Naive thymus-derived CD8-positive, alpha-beta T cell (primary cell): ENCODE measurements at places on chromosomes 12 and 14. TPM values are rescaled to one million over a fixed set of nuclear protein-coding genes. Genes with fewer than 3 reads are reported as not detected.

The KRT77 gene
- not detected for total RNA-seq

The PRICKLE1 gene
- total RNA-seq, result 1.7 TPM

The KLRC3 gene
- 3.2 TPM for total RNA-seq

The SCNN1A gene
- 4.7 TPM for total RNA-seq

The CCDC196 gene
- not detected for total RNA-seq

The TCL1A gene
- 22.2 TPM for total RNA-seq

The CFAP73 gene
- total RNA-seq, result 0.39 TPM

The ACVRL1 gene
- total RNA-seq, result not detected

The MORN3 gene
- 13.3 TPM for total RNA-seq

The PPP1CC gene
- 127 TPM for total RNA-seq

The PLD4 gene
- total RNA-seq, result 1.2 TPM

The CAND1 gene
- total RNA-seq, result 139 TPM

The GEMIN2 gene
- total RNA-seq, result 17.0 TPM

The KRT83 gene
- total RNA-seq, result not detected

The WSCD2 gene
- total RNA-seq, result not detected

The ZBTB42 gene
- total RNA-seq, result 9.6 TPM

The TRHDE gene
- total RNA-seq, result not detected

The WNT5B gene
- not detected for total RNA-seq

The EIF2S3B gene
- total RNA-seq, result 2.4 TPM

The IL31 gene
- not detected for total RNA-seq

The POTEG gene
- total RNA-seq, result not detected
